ENCODE measurements at places on chromosomes 2 and 18.

GRCh38 chr2:98142106-98142791 is 55.3 kb downstream of the VWA3B start:
- DNase-seq: no peak

- no peak for DNase-seq
Observed at GRCh38 chr2:44943693-44944101, 2.2 kb downstream of the SIX3 start.

DNA sequence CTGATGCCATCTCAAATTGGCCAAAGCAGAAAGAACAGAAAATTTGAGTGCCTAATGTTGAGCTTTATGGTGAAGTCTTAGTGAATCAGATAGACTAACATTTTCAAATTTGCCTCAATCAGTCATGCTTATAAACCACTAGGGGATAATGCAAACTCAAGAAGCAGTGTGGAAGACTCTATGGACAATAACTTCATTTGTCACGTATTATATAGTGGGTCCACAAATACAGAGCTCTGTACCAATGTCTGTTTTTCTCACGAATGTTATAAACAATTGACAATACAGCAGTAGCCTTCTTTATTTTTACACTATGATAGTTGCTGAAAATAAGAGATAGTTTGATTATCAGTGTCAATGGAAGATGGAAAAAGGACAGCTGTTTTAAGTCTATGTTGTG is 190.8 kb upstream of the SLC8A1 start:
- no peak for DNase-seq

DNA sequence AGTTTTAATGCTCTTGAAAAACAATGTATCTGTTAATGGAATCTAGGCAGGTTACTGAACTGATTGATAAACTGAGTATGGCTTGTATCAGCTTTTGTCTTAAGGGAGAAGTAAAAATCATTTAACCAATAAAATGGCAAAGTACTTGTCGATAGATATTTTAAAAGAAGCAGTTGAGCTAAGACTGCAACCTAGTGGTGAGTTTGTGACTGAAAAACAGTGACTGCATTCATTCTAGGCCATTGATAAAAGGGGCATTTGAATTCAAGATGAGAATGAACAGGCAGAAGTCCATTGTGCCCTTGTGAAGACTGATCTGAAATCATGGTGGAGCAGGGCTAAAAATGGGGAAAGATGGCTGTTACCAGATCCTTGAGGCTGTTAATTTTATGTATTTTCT is 59.4 kb upstream of the MSTN start:
- DNase-seq: peak; percentile 5

GRCh38 chr2:74919827-74920226 is 38.6 kb upstream of the POLE4 start:
- DNase-seq: peak; percentile 68

All from CD4-positive, alpha-beta T cell treated with Interleukin-2 at 100 ng/mL for 4 hours (primary cell).